ENCODE measurements at places on chromosomes 1 and 21. TPM values are rescaled to one million over a fixed set of nuclear protein-coding genes. Genes with fewer than 3 reads are reported as not detected.

- DNase-seq: peak; percentile 88
- H3K4me3 ChIP-seq: no peak overlapping the region
- no peaks in the 10 kb centered on the region for H3K36me3 ChIP-seq
These were observed 40.2 kb downstream of the HSPG2 start for GRCh38 chr1:21896652-21897532.

The AIRE gene
- not detected for total RNA-seq

- H3K27me3 ChIP-seq: no peaks in the 10 kb centered on the region
- H3K27ac ChIP-seq: peak overlapping the region; percentile 62
- DNase-seq: peak; percentile 81
- no peaks in the 10 kb centered on the region for H3K4me1 ChIP-seq
- H3K36me3 ChIP-seq: no peaks in the 10 kb centered on the region
These were observed 1.1 kb downstream of the COL18A1 start for GRCh38 chr21:45405819-45406762.

The RPS6KA1 gene
- total RNA-seq: 12.0 TPM

- no peaks in the 10 kb centered on the region for H3K4me1 ChIP-seq
- H3K27ac ChIP-seq: no peak overlapping the region
- no peaks in the 10 kb centered on the region for H3K36me3 ChIP-seq
- peak; percentile 59 for DNase-seq
These were observed 70.3 kb downstream of the SERINC2 start for GRCh38 chr1:31483012-31483946.

The GRIK1 gene
- not detected for total RNA-seq

- H3K4me1 ChIP-seq: no peaks in the 10 kb centered on the region
- no peak overlapping the region for H3K27ac ChIP-seq
- no peaks in the 10 kb centered on the region for H3K36me3 ChIP-seq
- no peaks in the 10 kb centered on the region for H3K27me3 ChIP-seq
- peak; percentile 97 for DNase-seq
These were observed 705 bp upstream of the SLC50A1 start for GRCh38 chr1:155134880-155135414.

The NHLH1 gene
- 0.24 TPM for total RNA-seq

- no peaks in the 10 kb centered on the region for H3K36me3 ChIP-seq
- no peaks in the 10 kb centered on the region for H3K27me3 ChIP-seq
- H3K4me3 ChIP-seq: no peak overlapping the region
- H3K27ac ChIP-seq: no peak overlapping the region
- H3K4me1 ChIP-seq: no peaks in the 10 kb centered on the region
These were observed 356.6 kb downstream of the HHAT start for GRCh38 chr1:210685295-210685650.

The CD1C gene
- total RNA-seq: not detected

DNA sequence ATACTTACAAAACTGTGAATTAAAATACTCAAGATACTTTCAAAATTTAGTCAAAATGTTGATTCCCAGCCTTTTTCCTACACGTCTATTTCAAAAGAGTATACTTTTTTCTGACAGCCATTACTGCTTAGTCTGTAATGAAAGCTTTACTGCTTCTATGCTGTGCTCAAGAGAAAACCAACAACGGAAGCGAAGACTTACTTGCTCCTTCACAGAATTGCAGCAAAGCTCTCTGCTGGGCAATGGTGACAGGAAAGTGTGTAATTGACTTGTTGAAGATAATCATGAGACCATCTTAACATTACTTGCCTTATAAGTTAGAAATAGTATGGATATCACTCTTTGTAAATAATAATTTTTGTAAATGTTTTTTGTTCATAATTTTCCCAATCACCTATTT is 1.7 kb upstream of the DYNLT5 start:
- H3K27me3 ChIP-seq: no peaks in the 10 kb centered on the region
- H3K27ac ChIP-seq: no peak overlapping the region
- H3K36me3 ChIP-seq: no peaks in the 10 kb centered on the region
- no peaks in the 10 kb centered on the region for H3K4me1 ChIP-seq
- H3K4me3 ChIP-seq: no peak overlapping the region
- DNase-seq: no peak

The NEK7 gene
- 107 TPM for total RNA-seq

The SLC25A34 gene
- 2.5 TPM for total RNA-seq

GRCh38 chr1:20322081-20322824 is 31.6 kb downstream of the VWA5B1 start:
- H3K36me3 ChIP-seq: no peaks in the 10 kb centered on the region
- no peaks in the 10 kb centered on the region for H3K27me3 ChIP-seq
- H3K4me3 ChIP-seq: no peak overlapping the region

- no peaks in the 10 kb centered on the region for H3K27me3 ChIP-seq
- no peaks in the 10 kb centered on the region for H3K36me3 ChIP-seq
- DNase-seq: peak; percentile 96
- no peaks in the 10 kb centered on the region for H3K4me1 ChIP-seq
- peak overlapping the region; percentile 15 for H3K27ac ChIP-seq
- H3K4me3 ChIP-seq: no peak overlapping the region
These were observed 33.6 kb downstream of the ACOT11 start for GRCh38 chr1:54581621-54582035.

GRCh38 chr1:31027693-31028526 is 37.6 kb downstream of the PUM1 start:
- H3K27me3 ChIP-seq: no peaks in the 10 kb centered on the region
- no peak for DNase-seq
- H3K27ac ChIP-seq: no peak overlapping the region

GRCh38 chr1:153705484-153705883 is 22.4 kb upstream of the INTS3 start:
- no peaks in the 10 kb centered on the region for H3K27me3 ChIP-seq
- H3K27ac ChIP-seq: no peak overlapping the region
- H3K4me3 ChIP-seq: no peak overlapping the region
- H3K36me3 ChIP-seq: no peaks in the 10 kb centered on the region
- no peak for DNase-seq

GRCh38 chr1:223639331-223639749 is 26.2 kb downstream of the CAPN8 start:
- H3K36me3 ChIP-seq: no peaks in the 10 kb centered on the region
- no peak overlapping the region for H3K27ac ChIP-seq
- H3K4me3 ChIP-seq: no peak overlapping the region

GRCh38 chr1:156410238-156410637 is 41.2 kb downstream of the RHBG start:
- no peak for DNase-seq
- no peaks in the 10 kb centered on the region for H3K36me3 ChIP-seq
- no peaks in the 10 kb centered on the region for H3K27me3 ChIP-seq

DNA sequence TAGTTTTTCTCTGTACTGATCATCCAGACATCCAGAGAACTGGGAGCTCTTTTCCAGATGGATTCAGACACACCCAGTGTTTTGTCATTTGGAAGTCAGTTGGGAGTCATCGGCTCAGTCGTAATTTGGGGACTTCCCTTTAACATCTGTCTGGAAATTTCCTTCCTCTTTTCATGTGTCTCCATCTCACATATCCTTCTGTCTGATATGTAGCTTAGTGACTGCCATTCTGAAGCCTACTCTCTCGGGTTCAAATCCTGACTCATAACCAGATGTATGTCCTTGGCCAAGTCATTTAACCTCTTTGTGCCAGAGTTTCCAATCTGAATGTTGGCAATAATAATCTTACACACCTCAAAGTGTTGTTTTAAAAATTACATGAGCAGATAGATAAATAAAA is 3.0 kb downstream of the MORC3 start:
- no peak overlapping the region for H3K4me3 ChIP-seq
- no peaks in the 10 kb centered on the region for H3K4me1 ChIP-seq
- no peaks in the 10 kb centered on the region for H3K27me3 ChIP-seq
- no peak overlapping the region for H3K27ac ChIP-seq
- no peaks in the 10 kb centered on the region for H3K36me3 ChIP-seq

The CCDC27 gene
- not detected for total RNA-seq

DNA sequence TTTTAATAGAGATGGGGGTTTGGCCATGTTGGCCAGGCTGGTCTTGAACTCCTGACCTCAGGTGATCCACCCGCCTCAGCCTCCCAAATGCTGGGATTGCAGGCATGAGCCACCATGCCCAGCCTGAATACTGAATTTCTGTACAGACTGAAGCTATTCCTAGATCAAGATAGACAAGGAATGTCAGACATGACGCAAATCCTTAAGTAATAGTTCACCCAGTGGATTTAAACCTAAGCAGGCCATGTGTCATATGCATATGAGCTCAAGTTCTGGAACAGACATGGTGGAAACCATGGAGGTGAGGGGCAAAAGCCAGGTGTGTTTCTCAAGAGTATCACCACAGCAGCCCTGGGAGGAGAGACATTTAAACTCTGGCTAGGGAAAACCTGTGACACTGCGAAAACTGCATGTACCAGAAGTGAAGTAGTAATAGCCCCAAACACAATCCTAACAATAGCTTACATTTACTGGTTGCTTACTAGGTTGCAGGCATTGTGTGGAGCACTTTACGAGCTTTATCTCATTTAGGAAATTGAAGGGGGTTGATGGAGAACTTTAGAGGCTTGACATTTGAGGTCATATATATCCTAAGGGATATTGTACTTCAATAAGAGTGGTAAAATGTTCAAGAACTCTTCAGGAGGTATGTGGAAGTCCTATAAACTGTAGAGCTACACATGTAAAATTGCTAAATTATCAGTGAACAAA is 31.7 kb upstream of the MAN1A2 start:
- no peaks in the 10 kb centered on the region for H3K27me3 ChIP-seq
- no peak overlapping the region for H3K27ac ChIP-seq
- peaks cover 2% of the 10 kb centered on the region for H3K4me1 ChIP-seq
- no peak for DNase-seq
- no peak overlapping the region for H3K4me3 ChIP-seq

DNA sequence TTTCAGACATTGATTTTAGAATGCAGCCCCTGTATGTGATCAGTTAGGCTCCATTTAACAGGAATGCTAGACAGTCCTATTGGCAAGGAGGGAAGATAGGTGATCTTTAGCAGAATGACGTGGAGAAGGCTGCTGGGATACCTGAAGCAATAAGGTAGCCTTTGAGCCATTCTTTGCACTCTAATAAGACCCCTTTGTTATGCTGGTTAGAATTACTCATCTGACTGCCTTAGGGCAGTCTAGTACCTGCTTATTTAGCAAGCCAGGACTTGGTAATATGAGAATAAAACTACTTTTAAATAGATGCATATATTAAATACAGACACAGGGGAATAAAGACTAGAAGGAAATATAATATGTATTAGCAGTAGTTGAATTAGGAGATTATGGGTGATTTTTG is 29.1 kb downstream of the NGF start:
- H3K4me3 ChIP-seq: no peak overlapping the region
- no peaks in the 10 kb centered on the region for H3K27me3 ChIP-seq
- no peak for DNase-seq
- H3K27ac ChIP-seq: no peak overlapping the region

DNA sequence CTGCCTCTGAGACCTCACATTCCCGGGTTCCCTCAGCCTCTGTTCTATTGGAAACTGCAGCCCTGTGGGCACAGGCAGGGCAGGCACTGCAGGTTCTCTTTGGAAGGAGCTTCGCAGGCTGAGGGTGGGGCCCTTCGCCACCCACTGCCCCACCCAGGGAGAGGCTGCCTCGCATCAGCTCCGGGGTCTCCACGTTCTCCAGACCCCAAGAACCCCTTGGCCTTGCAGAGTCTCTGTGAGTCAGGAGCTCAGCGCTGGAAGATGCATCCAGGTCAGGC is 8.6 kb upstream of the C1orf159 start:
- H3K4me1 ChIP-seq: no peaks in the 10 kb centered on the region
- no peak overlapping the region for H3K4me3 ChIP-seq
- no peak for DNase-seq

GRCh38 chr1:162074276-162075005 is 5.0 kb downstream of the NOS1AP start:
- H3K27ac ChIP-seq: no peak overlapping the region
- DNase-seq: no peak
- H3K4me1 ChIP-seq: no peaks in the 10 kb centered on the region
- no peak overlapping the region for H3K4me3 ChIP-seq
- no peaks in the 10 kb centered on the region for H3K27me3 ChIP-seq
- H3K36me3 ChIP-seq: no peaks in the 10 kb centered on the region

DNA sequence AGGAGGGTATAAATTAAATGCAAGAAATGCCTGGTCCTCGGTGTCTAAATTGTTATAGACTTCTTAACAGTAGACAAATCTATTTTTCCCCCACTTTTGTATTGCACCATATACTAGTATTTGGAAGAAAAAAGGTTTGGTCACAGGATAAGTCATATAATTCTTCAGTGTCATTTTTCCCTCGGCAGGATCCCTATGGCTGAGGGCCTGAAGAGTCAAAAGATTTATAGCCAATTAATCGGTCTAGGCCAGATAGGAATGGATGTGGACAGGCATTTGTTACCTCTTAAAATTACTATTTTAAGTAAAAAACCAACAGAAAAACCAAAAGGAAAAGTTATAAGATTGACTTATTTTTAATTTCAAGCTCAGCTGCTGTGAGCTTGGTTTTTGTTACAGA is 45.6 kb downstream of the CRP start:
- H3K27me3 ChIP-seq: no peaks in the 10 kb centered on the region
- DNase-seq: no peak
- no peak overlapping the region for H3K4me3 ChIP-seq
- no peaks in the 10 kb centered on the region for H3K4me1 ChIP-seq

GRCh38 chr1:8211883-8212579 is 105.9 kb upstream of the SLC45A1 start:
- no peak overlapping the region for H3K4me3 ChIP-seq
- no peaks in the 10 kb centered on the region for H3K27me3 ChIP-seq
- DNase-seq: peak; percentile 87
- H3K36me3 ChIP-seq: no peaks in the 10 kb centered on the region

The CALML6 gene
- total RNA-seq: not detected

The SDHB gene
- total RNA-seq: 71.6 TPM

- DNase-seq: peak; percentile 68
- no peak overlapping the region for H3K4me3 ChIP-seq
- no peaks in the 10 kb centered on the region for H3K27me3 ChIP-seq
- H3K36me3 ChIP-seq: no peaks in the 10 kb centered on the region
These were observed 2.8 kb upstream of the FNDC5 start for GRCh38 chr1:32873484-32873883.

DNA sequence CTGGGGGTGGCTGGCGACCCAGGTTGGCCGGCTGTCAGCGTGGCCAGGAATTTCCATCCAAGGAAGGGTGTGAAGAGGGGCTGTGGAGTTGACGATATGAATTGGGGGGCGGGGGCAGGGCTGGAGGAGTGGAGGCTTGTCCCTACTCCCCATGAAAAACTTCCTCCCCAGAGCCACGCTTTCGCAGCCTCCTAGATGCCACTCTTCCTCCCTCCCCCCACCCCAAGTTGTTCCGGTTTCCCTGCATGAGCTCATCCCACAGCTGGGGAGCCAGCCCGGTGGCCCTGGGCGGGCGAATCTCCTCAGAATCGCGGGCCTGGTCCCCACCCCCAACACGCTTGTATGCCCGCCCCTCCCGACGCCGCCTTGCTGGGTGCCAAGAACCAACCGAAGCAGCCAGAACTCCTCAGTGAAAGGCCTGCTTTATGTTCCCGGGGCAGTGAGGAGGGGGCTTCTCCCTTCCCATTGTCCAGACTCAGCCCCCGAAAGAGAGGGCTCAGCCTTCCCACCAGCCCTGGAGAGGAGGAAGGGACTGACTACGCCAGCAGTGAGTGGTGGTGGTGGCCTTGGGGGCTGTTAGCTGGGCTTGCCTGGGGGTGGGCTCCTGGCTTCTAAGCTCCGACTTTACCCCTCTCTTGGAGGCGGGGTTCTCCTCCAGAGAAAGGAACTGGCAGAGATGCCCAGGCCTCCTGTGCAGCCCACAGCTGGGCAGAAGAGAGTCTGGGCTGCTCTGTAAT is 1.8 kb upstream of the CSMD2 start:
- H3K4me3 ChIP-seq: no peak overlapping the region
- H3K27ac ChIP-seq: no peak overlapping the region
- DNase-seq: peak; percentile 81
- H3K4me1 ChIP-seq: no peaks in the 10 kb centered on the region
- H3K36me3 ChIP-seq: no peaks in the 10 kb centered on the region
- no peaks in the 10 kb centered on the region for H3K27me3 ChIP-seq

GRCh38 chr1:15414445-15414983 is 4.8 kb downstream of the EFHD2 start:
- H3K27me3 ChIP-seq: no peaks in the 10 kb centered on the region
- H3K27ac ChIP-seq: no peak overlapping the region
- H3K36me3 ChIP-seq: no peaks in the 10 kb centered on the region
- DNase-seq: no peak

The LCE2B gene
- not detected for total RNA-seq

Data from aorta (tissue), 5 donors.